Fibroblast of upper back skin (primary cell): ENCODE measurements at places on chromosomes 4 and X.

- DNase-seq = peak; percentile 32
Observed at GRCh38 chr4:95998311-95998710, 158.4 kb downstream of the PDHA2 start.

DNA sequence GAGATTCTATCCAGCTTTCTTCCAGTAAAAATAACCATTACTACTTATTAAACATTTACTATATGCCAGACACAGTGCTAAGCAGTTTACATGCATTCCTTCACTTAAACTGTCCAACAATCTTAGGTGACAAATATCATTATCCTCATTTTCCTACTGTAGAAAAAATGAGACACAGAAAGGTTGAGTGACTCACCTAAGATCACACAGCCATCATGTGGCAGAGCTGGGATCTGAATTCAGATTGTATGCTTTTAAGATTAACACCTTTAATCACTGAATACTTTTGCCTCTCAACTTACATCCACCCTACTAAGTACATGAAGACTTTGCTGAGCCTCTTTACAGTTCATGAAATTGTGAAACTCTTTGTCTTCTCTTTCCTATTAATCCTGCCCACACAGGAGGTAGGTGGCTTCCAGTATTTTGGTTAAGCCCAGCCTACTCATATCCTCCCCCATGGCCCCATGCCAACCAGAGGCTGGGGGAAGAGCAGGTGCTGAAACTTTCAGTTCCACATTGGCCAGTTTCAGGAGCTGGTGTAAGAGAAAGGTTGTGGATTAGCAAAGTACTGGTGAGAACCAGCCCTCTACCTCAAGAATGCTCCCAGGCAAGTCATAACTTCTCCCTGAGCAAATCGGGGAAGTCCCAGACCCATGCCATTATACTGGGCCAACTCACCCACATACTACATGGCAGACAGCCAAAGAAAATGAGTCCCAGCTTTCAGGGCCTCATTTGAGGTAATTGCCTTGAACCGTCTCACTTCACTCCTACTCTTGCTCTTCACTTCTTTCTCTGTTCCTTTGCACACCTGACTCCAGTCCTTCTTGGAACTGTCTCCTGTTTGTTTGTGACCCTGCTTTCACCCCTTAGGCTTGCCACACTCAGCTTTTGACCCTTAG, 211.1 kb downstream of the GUCY2F start:
- peak; percentile 17 for DNase-seq

DNA sequence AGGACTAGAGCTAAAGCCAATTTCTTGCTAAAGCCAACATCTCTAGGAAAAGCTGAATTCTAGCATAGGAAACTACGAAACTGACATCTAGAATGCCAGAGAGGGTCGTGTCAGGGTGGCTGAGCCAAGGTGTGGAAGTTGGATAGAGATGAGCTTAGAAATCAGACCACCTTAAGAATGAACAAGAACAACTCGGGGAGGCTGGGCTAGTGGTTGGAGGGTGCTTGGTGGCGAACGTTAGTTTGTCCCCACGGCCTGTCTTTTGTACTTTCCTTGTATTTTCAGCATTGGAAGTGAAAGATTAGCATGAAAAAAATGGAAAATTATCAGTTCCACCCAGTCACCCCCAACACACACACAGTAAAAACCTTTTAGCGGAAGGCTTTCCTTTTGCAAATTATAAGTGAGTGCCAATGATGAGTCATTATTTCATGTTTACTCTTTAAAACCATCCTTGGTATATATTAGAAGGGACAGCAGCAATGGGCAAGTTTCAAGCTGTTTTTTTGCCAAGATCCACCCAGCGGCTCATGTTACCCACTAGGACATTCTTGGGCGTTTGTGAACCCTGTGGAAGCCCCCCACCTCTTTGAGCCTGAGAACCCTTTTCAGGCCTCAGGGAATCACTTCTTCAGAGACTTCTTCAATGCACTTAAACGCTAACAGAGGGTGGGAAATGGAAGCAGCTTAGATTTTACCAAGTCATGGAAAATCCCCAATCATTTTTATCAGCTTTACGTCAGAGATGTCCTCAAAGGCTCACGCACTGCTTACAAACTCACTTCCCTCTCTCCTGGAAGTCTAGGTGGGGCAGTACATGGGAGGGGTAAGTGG, 4.9 kb upstream of the PPEF1 start:
- no peak for DNase-seq

GRCh38 chr4:150862829-150863228, 152.3 kb downstream of the LRBA start:
- DNase-seq = no peak

- no peak for DNase-seq
Observed at GRCh38 chr4:175714686-175715085, 97.4 kb downstream of the GPM6A start.

- DNase-seq = no peak
Observed at GRCh38 chrX:3388457-3388856, 42.0 kb upstream of the MXRA5 start.
